ENCODE measurements at places on chromosomes 6 and 20. TPM values are rescaled to one million over a fixed set of nuclear protein-coding genes. Genes with fewer than 3 reads are reported as not detected.

DNA sequence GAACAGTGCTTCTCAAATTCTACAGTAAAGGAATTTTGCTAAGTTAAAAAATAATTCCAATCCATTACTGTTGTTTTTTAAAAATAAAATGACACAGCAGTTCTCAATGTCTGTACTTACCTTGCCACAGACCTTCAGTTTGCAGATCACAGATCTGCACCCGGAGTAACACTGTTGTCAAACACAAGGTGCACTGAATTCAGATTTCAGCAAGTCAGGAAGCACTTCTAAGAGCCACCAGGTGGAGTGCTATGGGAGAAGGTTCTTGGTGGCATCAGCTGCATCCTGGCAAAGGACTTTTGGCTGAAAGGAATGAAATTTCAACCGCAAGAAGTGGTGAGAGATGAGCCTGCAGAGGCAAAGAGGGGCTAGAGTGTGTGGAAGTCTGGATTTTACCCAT is 17.4 kb downstream of the RSPH4A start:
- DNase-seq, result no peak

- no peak for DNase-seq
Measured at GRCh38 chr6:72245565-72245964, 359.2 kb downstream of the RIMS1 start.

MEP1A gene
- total RNA-seq, result not detected

RIPOR2 gene
- total RNA-seq, result 2.4 TPM

DNA sequence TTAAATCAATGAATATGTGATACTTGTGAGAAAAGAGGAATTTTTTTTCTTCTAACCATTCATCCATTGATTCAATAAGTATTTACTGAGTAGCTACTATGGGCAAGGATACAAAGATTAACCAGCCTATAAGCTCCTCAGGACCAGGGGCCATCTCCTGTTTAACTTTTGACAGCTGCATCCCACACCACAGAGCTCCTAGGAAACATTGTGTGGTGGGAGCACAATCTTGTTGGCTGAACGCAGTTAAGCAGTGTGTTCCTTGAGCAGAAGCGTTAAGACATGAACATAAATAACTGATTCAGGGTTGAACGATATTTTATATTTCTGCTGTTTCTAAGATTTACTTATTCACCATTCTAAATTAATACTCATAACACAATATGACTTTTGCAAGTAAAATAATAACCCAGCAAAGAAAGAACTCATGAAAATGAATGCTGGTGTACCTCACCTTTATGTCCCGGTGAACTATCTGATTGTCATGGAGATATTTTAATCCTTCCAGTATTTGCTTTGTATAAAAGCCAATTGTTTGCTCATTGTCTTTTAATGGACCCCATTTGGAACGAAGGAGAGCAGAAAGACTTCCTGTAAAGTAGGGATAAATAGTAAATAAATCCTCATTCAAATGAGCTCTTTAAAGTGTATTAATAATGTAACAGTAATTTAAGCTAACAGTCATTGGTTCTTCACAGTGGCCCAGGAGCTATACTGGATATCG is 62.6 kb upstream of the MAP7 start:
- no peak for DNase-seq

FNDC11 gene
- total RNA-seq, result 0.09 TPM

DNA sequence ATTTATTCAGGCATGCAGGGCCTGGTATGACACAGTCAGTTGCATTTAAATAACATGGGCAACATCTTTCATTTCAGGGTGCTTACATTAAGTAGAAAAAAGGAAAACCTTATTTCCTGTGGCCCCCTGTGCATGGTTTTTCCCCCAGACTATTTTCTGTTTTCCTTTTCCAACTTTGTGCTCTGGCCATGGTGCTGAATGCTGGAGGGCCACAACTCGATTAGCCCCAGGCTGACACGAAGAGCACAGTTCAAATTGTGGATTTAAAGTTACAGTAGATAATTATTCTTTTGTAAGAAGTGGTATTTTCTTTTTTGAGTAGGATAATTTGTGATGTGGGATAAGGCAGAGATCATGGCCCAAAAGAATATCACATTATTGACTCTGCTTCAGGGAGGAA is 332.0 kb downstream of the HAO1 start:
- DNase-seq, result no peak

- no peak for DNase-seq
Measured at GRCh38 chr6:92377137-92377536, 1042.2 kb downstream of the EPHA7 start.

- no peak for DNase-seq
Measured at GRCh38 chr20:35680452-35681183, 15.9 kb upstream of the CPNE1 start.

TCFL5 gene
- 8.5 TPM for total RNA-seq

Measured in right cardiac atrium (tissue), 5 donors.